ENCODE measurements at places on chromosomes 5 and 9.

- no peak for DNase-seq
Measured at GRCh38 chr9:92730897-92731296, 33.7 kb downstream of the BICD2 start.

DNA sequence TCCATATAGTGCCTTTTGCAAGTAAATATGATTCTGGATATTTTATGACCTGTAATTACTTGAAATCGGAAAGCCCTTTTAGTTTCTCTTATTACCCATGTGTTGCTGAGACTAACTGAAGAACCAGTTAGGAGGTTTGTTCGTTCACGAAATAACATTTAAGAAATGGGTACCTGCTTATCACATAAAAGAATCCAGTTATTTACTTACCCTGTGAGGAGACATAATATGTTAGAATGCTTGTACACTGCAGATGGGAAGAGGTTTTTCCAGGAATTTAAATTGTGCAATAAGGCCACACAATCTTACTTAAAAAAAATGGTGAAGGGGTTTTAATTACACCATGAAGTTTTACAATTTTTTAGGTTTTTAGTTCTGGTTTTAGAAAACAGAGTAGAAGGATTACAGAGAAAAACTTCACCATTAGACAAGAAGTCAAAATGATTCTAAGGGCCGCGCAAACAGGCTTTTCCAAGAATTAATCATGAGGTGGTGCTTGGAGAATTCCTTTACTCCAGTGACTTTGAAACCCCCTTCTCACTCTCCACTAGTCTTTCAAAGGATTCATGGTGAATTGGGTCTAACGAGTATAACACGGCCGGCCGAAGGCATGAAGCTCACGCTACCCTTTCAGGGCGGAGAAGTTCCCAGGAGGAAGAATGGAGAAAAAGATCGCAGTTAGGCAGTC lies 1.1 kb upstream of the PTGER4 start:
- DNase-seq = peak; percentile 32

DNA sequence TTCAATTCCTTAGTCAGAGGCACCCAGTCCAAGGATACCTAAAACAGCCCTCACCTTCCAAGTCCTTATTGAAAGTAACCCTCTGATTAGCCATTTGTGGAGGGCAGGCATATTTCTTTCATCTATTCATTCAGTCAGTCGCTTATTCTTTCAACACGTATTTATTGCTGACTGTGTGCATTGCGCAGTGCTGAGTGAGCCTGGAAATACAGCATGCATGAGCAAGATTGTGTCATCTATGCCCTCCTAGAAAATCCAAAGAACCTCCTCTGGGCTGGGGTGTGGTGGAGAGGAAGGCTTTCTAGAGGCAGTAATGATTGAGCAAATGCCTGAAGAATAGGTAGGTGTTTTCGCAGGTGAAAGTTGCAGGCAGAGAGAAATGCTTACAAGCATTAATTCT lies 8.5 kb upstream of the FEM1C start:
- DNase-seq = no peak

- DNase-seq = peak; percentile 22
Measured at GRCh38 chr9:86355814-86356213, 1.6 kb upstream of the TUT7 start.

DNA sequence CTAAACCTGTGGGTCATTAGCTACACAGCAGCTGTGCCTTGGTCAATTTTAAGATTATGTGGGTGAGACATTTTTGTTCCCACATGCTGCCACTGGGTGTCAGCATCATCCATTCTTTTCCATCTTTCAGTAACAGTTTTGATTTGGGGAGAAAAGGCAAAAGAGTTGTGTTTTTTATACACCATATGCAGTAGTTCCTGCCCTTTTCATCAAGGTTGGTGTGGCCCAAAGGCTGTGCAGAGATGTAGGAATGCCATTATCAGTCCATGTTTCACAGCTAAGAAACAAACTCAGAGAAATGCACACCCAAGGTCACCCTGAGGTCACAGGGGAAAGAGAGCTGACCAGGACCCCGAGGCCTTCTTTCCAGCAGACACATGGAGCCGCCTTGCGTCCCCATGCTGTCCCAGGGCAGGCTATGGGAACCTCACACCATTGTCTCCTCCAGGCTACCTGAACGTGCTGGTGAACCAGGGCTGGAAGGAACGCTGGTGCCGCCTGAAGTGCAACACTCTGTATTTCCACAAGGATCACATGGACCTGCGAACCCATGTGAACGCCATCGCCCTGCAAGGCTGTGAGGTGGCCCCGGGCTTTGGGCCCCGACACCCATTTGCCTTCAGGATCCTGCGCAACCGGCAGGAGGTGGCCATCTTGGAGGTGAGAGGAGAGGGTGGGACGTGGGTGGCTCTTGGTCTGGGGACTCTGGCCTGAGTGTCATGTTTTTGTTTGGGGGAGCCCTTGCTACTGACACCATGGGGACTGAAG lies 27.8 kb upstream of the GRPEL2 start:
- peak; percentile 76 for DNase-seq

DNA sequence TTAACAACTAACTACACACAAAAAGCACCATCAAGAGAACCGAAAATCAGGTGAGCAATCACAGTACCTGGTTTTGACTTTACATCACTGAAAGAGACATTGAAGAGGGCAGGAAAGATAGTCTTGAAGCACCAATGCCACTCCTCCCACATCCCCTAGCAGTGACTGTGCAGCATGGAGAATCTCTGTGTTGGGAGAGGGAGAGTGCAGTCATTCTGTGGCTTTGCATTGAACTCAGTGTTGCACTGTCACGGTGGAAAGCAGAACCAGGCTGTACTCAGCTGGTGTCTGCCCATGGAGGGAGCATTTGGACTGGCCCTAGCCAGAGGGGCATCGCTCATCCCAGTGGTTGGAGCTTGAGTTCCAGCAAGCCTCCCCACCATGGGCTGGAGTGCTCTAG lies 40.4 kb downstream of the C5 start:
- peak; percentile 30 for DNase-seq

DNA sequence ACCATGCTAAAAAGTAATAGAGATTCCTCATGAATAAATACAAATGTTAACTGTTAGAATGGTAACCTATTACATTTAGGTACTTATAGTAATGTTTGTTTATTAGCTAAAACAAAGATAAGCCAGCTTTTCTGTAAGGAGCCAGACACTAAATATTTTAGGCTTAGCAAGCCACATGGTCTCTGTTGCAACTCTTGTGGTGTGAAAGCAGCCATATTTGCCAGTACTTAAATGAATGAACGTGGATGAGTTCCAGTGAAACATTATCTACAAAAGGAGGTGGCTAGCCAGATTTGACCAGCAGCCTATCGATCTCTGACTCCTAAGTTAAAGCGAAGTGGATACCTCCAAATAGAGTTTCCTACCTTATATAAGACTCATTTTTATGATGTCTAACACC lies 331.6 kb downstream of the CDH12 start:
- no peak for DNase-seq

- no peak for DNase-seq
Measured at GRCh38 chr9:7139886-7140285, 382.1 kb downstream of the KDM4C start.

DNA sequence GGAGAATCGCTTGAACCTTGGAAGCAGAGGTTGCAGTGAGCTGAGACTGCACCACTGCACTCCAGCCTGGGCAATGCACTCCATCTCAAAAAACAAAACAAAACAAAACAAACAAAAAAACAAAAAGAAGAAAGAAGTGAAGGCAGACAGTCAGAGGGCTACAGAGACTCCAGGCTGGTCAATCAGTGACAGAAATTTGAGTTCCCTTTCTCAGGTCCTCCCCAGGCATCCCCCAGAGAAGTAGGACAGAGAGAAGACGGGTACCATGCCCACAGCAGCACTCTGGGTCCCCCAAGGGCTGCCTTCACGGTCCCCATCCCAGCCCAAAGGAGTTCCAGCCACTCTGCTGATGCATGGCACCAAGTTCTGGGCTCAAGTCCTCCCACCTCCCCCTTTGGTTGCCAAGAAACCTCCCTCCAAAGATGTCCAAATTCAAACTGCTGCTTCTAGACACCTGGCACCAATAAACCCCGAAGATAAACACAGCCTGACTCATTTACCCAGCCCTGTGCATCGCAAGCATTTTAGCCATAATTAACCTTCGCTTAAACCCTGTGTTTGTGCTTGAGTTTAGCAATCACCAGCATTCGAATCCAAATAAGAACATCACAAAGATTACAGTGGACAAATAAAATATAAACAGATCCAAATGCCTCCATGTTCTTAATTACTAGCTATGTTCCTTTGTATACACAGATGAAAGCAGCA lies 24.0 kb downstream of the SEMA4D start:
- no peak for DNase-seq

DNA sequence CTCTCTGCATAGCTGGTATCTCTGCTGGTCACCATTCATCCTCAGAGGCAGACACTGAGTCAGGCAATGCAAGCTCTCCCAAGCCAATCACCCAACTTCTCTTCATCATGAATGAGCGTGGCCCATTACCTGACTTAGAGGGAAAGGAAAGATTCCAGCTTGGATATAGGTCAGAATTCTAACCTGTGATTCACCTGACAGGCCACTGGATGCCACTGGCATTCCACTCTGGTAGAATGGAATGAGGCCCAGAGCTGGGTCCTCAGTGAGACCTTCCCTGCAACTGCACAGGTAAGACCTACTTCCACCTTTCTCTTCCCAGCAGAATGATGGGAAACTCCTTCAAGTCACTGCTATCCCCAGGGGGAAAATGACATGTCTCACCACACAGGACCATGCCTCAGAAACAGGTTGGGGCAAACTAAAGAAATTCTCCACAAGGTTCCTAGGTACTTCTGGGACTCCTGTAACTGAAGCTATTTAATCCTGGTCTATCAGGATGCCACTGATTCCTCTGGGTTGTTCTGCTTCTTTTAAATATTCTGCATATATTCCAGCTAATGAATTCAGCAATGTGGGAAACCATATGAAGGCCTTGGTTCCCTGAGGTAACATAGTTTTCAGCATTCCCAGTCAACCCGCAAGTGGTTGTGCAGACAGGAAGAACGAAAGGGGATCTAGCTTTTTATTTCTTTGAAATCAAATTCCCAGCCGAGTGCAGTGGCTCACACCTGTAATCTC lies 62.0 kb downstream of the SUSD1 start:
- DNase-seq = no peak

- DNase-seq = peak; percentile 56
Measured at GRCh38 chr5:145855763-145856267, 17.0 kb downstream of the GRXCR2 start.

All from hematopoietic multipotent progenitor cell treated with erythropoietin and hydrocortisone succinate and interleukin-3 and kit ligand, for 4 days (in vitro differentiated cells).